ENCODE measurements at places on chromosomes 11 and 22. TPM values are rescaled to one million over a fixed set of nuclear protein-coding genes. Genes with fewer than 3 reads are reported as not detected.

The UPK3A gene
- not detected for total RNA-seq

The DYNC2H1 gene
- total RNA-seq: 6.2 TPM

The BIRC3 gene
- 7.9 TPM for total RNA-seq

The IL10RA gene
- not detected for total RNA-seq

The WT1 gene
- total RNA-seq: not detected

The OR8G5 gene
- total RNA-seq: not detected

The CRYBB2 gene
- not detected for total RNA-seq

The PSMD13 gene
- 212 TPM for total RNA-seq

The CREB3L1 gene
- 0.32 TPM for total RNA-seq
